NCI-H2227 treated with DMSO at 0.1 percent for 48 hours (cell line): ENCODE measurements at places on chromosomes 7 and 10.

DNA sequence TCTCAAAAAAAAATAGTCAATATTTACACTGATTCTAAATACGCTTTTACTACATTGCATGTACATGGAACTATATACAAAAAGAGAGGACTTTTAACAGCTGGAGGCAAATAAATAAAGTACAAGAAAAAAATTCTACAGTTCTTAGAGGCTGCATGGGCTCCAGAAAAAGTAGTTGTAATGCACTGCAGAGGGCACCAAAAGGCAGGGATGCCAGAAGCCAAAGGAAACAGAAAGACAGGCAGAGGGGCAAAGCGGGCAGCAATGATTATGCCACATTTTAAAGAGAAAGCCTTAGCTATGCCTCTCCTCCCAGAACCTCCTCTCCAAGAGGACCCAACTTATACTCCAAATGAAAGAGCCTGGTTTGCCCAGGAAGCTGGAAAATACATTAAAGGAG, 11.6 kb upstream of the ADCK2 start:
- DNase-seq: no peak

DNA sequence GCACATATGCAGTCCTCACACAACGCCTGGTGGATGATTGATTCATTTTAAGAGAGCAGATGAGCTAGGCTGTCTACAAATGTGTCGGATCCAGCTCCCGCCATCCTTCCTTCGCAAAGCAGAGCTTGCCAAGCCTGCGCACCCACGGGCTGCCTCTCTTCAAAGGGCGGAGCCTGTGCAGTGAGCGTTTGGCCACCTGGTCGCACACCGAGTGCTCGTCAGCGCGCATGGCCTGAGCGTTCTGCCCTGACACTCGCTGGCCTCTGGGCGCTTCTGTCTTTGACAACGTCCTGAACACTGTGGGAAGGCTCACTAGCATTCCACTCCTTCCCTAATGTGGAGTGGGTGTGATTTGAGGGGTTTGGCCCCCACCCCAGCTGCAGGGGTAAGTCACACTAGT, 47.1 kb upstream of the TMEM72 start:
- peak; percentile 45 for DNase-seq

GRCh38 chr10:74026428-74027015, 28.6 kb downstream of the VCL start:
- DNase-seq: no peak

- DNase-seq: no peak
Measured at GRCh38 chr10:76644476-76644875, 993.1 kb downstream of the KCNMA1 start.

DNA sequence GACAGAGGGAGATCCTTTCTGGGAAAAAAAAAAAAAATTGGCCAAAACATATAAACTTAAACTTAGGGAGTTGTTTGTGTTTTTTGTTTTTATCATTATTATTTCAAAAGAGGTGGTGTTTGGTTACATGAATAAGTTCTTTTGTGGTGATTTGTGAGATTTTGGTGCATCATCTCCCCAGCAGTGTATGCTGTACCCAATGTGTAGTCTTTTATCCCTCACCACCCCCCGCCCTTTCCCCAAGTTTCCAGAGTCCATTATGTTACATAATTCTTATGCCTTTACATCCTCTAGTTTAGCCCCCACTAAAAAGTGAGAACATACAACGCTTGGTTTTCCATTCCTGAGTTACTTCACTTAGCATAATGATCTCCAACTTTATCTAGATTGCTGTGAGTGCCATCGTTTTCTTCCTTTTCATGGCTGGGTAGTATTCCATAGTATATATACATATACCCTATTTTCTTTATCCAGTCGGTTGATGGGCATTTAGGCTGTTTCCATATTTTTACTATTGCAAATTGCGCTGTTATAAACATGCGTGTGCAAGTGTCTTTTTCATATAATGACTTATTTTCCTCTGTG, 148.1 kb upstream of the ZNF92 start:
- no peak for DNase-seq

- no peak for DNase-seq
Measured at GRCh38 chr10:46539596-46540411, 16.7 kb downstream of the GPRIN2 start.

DNA sequence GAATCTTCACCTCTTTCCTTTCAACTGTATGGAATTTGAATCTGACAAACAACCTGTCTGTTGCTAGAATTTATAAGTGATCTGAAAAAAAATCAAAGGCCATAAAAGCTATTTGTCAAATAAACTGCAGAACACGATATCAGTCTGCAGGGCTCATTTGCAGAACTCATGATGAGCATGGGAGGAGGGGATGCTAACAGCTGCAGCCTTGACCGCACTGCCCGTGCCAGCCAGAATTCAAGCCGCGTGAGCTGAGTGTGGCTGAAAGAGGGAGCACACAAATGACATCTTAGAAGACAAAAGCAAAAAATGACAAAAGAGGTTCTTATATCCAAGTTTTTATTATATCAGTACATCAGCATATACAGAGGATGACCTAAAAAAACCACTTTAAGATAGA, 15.7 kb downstream of the LRRTM3 start:
- DNase-seq: peak; percentile 38

GRCh38 chr10:69312528-69312927, 34.2 kb downstream of the HK1 start:
- DNase-seq: no peak

DNA sequence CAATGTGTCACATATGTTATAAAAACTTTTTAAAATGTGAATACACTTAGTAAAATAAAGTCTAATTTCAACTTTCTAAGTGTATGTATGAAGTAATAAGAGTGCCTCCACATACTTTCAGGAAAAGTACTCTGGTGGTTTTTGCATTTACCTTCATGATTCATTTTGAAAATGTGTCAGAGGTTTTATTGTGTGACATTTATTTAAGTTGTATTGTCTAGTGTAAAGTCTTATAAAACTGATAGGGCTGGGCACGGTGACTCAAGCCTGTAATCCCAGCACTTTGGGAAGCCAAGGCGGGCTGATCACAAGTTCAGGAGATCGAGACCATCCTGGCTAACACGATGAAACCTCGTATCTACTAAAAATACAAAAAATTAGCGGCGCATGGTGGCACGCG, 226.5 kb downstream of the ITGB1 start:
- no peak for DNase-seq

GRCh38 chr10:123068087-123068853, 59.5 kb downstream of the ACADSB start:
- DNase-seq: no peak

GRCh38 chr10:26685441-26685840, 12.1 kb upstream of the PDSS1 start:
- DNase-seq: no peak

- no peak for DNase-seq
Measured at GRCh38 chr10:73576178-73576889, 14.8 kb downstream of the USP54 start.

- DNase-seq: no peak
Measured at GRCh38 chr7:112279042-112279441, 72.5 kb downstream of the ZNF277 start.

DNA sequence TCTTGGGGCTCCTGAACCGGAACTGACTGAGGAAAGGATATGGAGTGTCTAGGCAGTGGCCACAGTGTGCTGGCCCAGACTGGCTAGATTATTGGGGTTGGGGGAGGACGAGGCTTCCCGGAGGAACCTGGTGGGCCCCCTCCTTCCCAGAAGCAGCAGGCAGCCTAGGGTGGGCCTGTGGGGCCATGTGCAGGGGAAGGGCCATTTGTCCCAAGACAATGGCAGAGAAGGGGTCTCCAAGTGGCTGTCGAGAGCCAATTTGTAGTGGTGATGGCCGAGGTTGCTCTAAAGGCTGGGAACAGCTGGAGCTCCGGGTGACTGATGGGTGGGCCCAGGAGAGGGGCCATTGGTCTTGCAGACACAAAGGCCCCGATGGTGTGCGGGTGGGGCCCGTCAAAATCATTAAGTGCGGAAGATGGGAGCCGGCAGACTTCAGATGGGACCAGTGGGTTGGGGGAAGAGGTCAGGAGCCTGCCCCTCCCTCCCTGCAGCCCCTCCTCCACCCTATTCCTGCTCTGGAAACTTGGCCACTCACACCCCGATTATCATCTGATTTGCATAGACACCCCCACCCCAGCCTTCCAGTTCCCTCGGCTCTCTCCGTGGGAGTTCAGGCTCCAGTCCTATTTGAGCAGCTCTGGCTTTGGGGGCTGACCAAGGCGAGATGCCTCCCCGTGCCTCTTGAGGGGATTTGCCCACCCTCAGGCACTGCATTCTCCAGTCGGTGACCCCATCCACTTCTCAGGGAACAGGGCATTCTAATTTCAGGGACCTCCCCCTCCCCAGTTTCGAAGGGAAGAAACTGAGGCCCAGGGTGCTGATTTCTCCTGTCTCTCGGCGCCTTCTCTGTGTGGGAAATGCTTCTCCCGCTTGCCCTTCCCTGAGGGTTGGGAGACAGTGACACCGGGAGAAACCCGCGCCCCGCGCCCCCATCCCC, 36.0 kb upstream of the PAX2 start:
- DNase-seq: no peak

DNA sequence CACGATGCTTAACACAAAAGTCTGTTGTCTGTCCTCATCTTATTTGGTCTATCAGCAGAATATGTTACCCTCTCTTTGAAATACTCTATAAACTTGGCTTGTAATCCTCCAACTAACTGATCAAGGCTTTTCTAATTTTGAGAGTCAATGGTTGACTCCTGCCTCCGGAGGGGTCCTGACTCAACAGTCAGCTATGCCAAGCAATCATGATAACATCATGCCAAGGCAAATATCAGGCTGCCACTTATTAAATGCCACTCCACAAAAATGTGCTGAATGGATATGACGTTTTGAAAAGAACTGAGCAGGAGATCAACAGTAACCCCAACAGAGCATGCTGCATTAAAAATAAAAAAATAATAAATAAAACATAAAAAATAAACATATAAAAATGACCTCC, 116.1 kb downstream of the PARD3 start:
- DNase-seq: no peak

DNA sequence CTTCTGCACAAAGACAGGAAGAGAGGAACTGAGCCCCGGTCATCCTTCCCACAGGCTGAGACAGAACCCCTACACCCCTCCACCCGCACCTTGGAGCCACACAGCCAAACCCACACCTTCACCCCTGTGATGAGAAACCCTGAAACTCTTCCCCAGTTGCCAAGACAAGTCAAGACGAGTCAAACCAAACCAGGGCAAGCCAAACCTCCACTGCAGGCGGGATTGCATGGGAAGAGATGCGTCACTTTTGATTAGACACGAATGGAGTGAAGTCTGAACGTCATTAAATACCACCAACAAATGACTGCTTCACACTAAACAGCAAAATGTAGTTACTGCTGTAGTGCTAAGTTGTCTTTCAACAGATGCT, 73.8 kb downstream of the PRPF18 start:
- DNase-seq: no peak

DNA sequence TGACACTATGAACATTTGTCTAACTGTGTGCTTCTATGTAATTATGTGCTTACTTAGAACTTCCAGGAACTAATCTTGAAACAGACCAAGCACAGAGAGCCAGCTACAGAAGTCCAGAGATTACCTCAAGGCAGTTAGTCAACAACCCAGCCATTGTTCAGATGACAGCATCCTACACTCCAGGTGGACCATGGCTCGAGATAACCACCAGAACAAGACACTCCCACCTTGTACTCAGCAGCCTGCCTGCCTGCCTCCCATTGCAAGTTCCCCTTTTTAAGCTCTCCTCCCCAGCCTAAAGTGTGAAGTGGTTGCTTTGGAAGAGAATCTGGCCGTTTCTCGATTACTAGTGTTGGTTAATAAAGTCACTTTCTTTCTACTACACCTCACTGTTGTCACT, 1080.6 kb upstream of the LRRN3 start:
- no peak for DNase-seq

DNA sequence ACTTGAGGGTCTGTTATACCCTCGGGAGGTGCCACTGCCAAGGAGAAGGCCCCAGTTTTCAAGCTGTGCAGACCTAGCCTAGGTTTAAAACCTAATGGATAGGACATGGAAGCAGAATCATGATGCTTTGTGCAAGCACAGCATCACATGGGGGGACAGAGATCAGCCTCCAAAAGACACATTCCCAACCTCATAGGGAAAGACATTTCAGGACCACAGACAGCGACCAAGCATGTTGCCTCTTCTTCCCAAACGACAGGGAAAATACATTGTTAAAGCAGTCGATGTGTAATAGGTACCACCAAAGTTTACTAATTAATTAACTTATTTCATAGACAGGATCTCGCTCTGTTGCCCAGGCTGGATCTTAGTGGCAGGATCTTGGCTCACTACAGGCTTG, 573.9 kb downstream of the TCERG1L start:
- no peak for DNase-seq

DNA sequence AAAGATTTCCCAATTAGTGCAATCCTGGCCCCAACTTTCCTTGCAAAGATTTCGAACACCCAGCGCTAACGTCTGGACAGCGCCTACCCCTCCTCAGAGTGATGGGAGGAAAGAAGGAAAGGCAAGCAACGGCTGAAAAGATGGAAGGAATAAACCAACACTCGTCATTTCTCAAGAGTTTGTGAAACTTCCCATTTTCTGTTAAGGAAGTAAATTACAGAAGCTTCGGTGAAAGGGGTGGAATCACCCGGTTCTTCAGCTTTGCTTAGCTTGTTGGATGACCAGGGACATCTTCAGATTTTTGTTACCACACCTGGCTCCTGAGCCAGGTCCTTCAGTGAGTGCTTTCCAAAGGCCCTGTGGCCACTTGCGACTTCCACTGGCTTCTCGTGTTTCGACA, 313.1 kb downstream of the SKIDA1 start:
- DNase-seq: no peak

DNA sequence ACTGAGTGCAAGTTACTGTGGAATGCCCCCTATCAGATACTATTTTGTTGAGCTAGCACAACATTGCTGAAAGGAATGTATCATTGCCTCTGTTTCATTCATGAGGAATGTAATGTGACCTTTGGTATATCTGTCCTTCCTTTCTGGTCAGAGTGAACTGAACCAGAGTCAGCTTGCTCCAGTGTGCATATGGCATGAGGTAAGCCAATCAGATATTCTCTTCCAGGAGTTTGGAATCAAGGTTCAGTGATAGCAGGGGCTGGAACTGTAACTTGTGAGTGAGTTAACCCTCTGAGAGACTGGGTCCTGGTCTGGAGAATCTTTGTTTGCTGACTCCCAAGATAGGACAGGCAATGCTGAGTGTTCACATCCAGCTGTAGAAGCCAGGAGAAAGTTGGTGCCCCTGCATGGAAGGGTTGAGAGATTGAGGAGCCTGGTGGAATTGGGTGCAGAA, 45.3 kb upstream of the OSBPL3 start:
- no peak for DNase-seq

GRCh38 chr7:89377219-89377618, 581.7 kb upstream of the TEX47 start:
- DNase-seq: no peak
